ENCODE measurements at places on chromosomes 2 and 18.
A peak's percentile ranks its signal among the peaks of the same experiment; 100 is the strongest.

GRCh38 chr2:240780023-240780700 is 39.9 kb downstream of the KIF1A start:
- DNase-seq: no peak

DNA sequence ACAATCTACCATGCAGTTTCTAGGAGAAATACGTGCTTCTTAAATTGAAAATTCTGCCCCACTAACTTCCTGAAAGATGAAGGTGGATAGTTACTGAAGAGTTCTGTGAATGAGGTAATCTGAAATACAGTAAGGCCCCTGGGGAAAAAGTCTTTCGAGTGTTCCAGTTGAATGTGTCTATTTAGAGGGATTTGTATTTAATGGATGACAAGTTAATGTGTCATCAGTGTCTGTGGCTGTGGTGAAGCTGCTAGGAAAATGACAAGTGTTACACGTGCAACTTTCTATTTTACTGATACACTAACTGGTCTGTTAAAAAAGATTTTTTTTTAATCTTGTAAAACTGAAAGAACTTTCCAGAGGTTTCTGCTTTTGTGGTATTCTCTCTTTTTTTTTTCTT is 384.6 kb downstream of the STK39 start:
- peak; percentile 4 for DNase-seq

DNA sequence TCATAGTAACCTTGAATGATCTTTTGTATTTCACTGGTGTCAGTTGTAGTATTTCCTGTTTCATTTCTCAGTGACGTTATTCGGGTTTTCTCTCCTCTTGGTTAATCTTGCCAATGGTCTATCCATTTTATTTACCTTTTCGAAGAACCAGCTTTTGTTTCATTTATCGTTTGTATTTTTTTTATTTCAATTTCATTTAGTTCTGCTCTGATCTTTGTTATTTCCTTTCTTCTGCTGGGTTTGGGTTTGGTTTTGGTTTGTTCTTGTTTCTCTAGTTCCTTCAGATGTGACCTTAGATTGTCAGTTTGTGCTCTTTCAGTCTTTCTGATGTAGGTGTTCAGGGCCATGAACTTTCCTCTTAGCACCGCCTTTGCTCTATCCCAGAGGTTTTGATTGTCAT is 36.7 kb downstream of the SP140 start:
- DNase-seq: no peak

GRCh38 chr2:9167718-9168657 is 38.6 kb upstream of the ASAP2 start:
- no peak for DNase-seq

DNA sequence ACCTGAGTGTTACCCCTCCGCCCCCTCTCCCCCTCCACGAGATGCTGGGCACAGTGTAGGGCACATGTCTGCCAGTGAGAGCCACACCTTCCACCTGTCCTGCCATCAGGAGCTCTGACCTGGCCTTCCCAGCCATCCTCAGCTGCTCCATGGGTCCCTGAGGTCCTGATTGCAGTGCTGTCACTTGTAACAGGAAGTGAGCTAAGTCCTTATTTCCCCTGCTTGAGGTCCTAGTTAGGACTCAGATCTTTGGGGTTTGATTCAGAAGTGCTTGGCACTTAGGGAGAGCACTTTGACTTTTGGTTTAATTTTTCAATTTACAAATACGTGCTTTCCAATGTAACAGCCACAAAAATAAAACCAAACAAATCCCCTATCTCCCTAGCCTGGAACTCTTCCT is 125.5 kb downstream of the WDSUB1 start:
- no peak for DNase-seq

DNA sequence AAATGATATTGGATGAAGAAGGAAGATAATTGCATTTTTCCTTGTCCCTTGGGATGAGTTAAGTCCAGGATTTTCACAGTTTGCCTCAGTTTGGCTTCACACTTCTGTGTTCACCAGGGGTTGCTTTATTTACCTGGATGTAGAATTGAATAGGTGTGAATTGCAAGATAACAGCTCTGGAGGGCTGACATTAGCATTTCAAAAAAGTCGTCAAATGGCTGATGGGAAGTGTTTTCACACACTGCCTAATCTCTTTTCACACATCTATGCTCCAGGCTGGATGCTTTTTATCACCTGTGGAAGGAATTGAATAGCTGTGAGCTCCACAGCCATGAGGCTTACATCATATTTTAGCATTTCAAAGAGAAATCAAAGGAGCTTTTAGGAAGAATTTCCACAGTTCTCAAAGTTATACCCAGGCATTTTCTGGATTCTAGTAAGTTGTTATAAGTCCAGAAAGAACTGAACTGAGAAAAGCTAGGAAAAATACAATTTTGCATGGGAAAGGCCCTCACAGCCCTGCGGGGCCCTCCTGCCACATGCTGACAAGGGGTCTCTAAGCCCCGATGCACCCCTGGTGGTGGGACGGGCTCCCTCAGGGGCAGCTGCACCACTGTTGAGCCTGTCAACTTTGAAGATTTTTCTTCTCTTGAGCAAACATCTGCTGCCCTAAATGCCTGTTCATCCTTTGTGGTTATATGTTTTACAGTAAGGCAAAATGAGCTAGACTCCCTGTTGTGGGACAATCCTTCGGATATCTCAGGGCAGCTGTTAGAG is 43.9 kb downstream of the TEX51 start:
- no peak for DNase-seq

- DNase-seq: peak; percentile 94
These were observed at the start of gene TMEM18 for GRCh38 chr2:677056-677958. Gene TMEM18, minus strand, starts transcription at chr2:677406. Its CDS starts 61 bp downstream, at chr2:677345.

GRCh38 chr2:27428978-27429541 is 629 bp downstream of the NRBP1 start:
- DNase-seq: peak; percentile 87

DNA sequence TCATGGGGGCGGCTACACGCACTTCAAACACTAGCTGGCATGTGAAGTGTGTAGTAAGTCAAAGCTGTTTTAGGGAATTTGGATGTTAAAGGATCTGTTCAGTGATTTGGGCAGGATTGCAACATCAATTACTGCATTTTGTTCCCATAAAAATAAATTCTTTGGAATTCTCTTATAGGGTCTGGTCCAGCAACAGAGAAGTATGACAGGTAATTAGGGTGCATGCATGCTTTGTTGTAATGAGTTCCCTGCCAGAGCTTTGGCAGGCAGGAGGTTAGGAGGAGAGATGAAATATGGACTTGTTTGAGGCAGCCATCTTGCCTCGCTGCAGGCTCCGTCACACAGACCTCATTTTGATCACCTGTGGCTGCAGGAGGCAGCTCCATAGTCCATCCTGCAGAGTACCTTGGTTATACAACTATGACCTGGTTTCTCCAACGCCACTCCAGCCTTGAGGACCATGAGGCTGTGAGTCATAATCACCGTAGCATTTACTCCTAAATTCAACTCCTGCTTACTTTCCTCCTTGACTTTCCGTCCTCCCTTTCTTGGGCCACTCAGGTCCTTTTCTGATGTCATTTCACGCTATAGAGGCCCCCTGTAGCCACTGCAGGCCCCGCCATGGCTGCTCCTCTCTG is 26.5 kb upstream of the EML4 start:
- DNase-seq: no peak

GRCh38 chr2:71477231-71477691 is 23.9 kb downstream of the DYSF start:
- DNase-seq: no peak

DNA sequence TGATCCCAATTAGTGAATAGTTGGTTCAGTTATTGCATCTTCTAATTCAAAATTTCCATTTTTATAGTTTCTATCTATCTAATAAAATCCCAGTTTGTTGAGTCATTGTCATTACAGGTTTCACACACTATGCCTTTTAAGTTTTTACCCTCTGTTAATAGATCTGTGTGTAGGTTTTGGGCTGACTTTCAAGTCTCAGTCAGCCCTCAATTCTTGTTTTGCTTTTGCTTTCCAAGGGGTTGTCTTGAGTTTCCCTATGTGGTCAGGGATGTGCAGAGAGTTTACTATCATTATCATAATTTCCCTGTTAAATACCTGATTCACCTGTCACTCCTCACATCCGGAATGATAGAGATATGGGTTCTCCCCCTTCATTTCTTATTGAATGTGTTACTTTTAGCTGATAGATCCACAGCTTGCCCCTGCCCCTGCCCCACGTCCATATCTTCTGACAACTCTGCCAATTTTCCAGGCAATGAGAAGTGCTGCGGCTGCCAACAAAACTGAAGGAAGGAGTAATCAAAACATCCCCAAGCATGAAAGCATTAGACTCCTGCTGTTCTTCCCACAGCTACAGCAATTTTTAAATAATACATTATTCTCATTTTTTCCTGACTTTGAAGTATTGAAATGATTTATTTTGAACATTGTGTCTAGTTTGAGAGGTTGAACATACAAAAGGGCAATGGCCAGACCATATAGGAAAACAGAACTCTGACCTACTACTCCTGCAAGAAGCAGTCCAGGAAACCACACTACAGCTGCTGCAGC is 1064.8 kb downstream of the SUCLG1 start:
- no peak for DNase-seq

DNA sequence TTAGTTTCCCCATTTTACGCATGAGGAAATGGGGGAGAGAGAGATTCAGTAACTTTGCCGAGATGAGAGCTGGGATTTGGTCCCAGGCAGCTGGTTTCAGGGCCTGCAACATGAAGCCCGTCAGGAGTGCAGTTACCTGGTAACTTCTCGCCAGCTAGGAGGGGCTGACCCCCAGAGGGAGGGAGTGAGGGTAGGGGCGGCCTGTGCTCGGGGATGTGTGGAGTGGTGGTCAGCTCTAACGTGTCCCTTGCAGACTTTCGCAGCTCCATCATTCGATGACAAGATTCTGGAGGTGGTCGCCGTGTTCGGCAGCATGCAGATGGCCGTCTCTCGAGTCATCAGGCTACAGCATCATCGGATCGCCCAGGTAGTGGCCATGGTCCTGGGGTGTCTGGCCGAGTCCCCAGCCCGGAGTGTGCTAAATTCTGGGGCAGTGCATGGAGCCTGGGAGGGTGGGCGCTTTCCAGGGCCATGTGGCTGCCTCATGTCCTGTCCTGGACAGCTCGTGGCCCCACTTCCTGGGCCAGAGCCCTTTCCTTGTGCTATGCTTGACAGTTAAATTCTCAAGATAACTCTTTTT is 103.8 kb downstream of the DGKD start:
- no peak for DNase-seq

GRCh38 chr2:150477347-150477746 is 10.1 kb downstream of the RND3 start:
- DNase-seq: no peak

DNA sequence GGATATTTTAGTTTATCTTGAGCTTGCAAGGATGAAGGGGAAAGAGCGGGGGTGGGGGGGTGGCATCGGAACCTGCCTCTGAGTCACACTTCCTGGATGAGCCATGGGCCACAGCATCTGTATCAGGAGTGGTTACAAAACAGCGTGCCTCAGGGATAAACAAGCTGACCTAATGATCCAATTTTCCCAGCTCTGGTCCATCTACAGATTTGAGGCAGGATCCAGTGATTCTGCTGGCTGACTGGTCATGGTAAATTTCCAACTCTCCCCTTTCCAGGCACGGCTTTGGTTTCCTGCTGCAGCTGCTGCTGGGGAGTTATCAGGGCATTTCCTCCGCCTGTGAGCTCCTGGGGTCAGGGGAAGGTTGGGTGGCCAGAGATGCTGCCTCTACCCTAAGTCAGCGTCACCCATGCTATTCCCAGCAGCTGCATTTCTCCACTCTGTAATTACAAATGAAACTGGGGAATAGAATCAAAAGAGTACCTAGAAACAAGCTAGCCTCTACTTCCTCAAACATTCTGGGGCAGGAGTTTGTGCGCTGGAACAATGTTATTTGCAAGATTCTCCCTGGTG is 4.7 kb upstream of the HPCAL1 start:
- peak; percentile 70 for DNase-seq

DNA sequence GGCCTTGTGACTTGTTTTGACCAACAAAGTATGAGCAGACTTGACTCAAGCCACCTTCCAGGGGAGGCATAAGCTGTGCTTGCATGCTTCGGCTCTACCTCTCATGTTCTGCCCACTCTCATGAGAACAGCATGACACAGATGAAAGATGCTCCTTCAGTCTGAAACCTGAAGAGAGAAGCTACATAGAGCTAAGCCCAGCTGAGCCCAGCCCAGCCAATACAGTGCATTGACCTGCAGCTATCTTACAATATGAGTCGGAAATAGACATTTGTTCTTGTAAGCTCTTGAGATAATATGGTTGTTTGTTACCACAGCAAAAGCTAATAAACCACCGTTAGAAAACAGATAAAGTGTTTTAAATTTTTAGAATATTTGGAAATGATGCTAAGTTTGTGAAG is 426.7 kb upstream of the PKDCC start:
- DNase-seq: no peak

DNA sequence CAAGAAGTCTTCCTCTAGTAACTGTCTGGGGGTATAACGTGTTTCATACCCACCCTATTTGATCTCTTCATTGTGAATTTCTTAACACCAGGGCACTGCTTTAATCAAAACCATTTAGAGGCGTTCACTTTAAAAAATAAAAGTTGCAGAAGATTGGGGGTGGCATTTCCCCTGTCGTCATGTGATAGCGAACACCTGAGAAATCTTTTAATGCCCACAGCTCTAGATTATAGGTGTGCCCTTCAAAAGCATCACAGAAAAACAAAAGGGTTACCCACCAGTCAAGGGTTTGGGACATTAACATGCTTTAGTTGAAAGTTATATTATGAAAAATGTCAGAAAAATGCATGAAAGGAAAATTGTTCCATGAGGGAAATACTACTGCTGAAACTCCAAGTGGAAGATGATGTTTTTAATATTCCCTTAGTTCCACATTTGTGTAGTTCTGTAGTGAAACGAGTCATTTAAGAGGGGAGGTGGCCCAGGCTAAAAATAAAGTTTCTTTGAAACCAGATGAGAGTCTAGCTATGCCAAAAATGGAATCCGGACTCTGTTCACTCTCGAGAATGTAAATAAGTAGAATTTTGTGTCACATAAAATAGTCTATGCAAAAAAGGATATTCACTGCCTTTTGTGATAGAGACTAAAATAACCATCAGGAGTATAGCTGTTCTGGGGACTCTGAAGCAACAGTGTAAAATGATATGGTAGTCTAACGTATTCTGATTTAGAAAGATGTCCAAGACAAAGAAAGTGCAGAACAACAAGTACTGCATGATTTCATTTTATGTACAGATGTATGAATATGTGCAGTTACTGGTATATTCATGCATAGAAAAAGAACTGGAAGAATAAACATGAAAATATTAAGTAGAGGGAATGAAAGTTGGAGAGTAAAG is 95.3 kb downstream of the TMEM247 start:
- no peak for DNase-seq

DNA sequence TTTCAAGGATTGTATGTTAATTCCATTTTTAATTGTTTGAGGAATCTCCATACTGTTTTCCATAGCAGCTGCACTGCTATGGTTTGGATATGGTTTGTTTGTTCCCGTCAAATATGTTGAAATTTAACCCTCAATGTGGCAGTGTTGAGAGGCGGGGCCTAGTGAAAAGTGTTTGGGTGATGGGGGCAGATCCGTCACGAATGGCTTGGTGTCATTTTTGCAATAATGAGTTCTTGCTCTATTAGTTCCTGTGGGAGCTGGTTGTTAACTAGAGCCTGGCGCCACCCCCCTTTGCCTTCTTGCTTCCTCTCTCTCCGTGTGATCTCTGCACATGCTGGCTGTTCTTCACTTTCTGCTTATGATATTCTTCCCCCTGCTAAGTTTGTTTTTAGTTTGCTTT is 71.4 kb upstream of the LDLRAD4 start:
- no peak for DNase-seq

All from stimulated activated CD4-positive, alpha-beta T cell treated with anti-CD3 and anti-CD28 coated beads, Interleukin-15, amount 100 ng/mL, for 24 hours (primary cell).